Activated CD4-positive, alpha-beta T cell treated with anti-CD3 and anti-CD28 coated beads, Interleukin-2, Interleukin-6, amounts not matched to agents 100 ng/mL and 50 ng/mL, durations not matched to agents 16 hours and 8 hours (primary cell): ENCODE measurements at places on chromosomes 3 and 15.

GRCh38 chr3:57179580-57180410 lies 14.6 kb upstream of the IL17RD start:
- peak; percentile 4 for DNase-seq

GRCh38 chr15:86756688-86757087 lies 677.0 kb downstream of the AGBL1 start:
- no peak for DNase-seq

DNA sequence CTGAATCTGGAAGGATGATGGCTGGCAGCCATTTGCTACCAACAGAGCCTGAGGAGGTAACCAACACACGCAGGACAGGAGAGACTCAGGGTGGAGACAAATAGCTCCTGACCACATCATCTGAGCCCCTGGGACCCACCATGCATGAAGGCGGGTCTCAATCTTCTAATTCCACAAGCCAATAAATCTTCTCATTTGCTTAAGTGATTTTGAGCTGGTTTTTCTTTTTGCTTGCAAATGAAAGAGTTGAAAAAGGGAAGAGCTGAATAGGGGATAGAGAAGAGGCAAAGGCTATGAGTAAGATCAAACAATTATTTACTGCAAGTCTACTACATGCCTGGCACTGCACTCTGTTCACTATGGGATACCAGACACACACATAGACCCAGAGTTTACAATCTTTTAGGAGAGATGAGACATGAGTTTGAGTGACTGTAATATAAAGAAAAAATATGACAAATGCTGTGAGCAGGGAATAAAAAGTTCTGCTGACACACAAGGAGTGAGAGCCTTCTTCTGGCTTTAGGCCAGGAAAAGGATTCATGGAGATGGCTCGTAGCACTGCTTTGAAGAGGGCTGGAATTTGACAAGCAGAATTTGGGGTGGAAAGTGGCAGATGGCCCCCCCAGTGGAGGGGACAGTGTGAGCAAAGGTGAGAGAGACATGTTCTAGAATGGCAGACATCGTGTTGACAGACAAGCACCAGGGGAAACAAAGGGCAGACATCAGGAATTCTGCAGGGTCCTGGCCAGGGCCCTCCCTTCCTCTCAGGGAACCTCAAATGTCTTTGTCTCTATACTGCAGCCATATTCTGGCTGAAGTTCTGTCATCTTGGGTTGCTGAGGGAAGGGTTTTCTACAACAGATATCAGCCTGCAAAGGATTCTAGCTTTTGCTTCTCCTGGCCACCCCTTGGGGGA lies 69.8 kb upstream of the WNT5A start:
- DNase-seq = no peak

GRCh38 chr3:15521573-15521965 lies at the start of gene COLQ:
COLQ (minus strand) TSS chr3:15521706; CDS start chr3:15521625, 81 bp downstream.
- no peak for DNase-seq

DNA sequence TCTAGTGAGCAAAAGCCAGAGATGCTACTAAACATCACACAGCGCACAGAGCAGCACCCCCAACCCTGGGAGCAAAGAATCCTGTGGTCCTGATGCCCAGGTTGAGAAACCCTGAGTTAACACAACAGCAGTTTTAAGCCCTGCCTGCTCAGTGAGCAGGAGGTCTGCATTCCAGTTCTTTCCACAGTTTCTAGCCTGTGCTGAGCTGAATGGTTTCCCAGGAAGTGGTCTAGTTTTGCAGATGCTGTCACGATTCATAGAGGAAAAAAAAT lies 171.1 kb upstream of the PROK2 start:
- DNase-seq = no peak

DNA sequence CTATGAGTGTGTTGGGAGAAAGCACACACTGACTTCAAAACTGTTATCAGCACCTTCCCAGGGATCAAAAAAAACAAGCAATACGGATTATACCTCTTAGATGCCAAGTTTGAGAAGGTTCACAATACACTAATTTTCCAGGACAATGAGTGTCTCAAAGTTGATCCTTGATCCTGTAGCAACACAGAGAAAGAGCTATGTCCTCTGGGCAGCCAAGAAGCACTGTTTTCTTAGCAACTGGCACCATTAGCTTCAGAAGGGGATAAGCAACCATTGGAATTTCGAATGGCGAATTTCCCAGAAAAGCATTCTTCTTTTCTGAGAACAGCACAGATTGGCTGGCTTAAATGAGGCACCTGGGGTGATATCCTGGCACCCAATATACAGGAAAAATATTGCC lies 270.3 kb upstream of the RORA start:
- DNase-seq = no peak

DNA sequence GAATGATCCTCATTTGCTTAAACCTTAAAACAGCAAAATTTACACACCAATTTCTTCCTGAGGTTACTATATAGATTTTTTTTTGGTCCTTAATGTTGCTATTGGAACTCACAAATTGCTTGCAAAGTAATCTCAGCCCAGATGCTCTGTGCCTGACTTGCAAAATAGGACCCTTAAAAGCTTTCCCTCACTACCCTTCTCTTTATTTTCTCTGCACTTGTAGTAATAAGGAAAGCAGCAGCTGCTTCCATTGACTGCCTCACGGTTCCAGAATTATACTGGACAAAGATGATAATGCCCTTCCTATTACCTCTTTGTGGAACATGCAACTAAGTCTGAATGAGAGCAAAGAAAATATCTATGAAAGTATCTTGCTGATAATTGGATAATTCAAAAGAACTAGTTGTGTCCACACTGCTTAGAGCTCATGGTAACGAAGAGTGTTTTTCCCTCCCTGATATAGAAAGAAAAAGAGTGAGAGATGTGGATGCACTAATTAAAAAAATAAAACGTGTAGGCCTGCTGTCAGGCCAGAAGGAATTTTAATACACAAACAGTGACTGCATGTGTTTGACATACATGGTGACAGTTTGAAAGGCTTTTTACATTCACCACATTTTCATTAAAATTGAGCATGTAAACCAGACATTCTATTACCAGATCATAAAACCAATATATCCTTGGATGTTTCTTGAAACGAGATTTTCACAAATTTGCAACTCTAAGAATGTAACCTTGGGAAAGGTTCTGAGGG lies 783.1 kb downstream of the GBE1 start:
- no peak for DNase-seq

DNA sequence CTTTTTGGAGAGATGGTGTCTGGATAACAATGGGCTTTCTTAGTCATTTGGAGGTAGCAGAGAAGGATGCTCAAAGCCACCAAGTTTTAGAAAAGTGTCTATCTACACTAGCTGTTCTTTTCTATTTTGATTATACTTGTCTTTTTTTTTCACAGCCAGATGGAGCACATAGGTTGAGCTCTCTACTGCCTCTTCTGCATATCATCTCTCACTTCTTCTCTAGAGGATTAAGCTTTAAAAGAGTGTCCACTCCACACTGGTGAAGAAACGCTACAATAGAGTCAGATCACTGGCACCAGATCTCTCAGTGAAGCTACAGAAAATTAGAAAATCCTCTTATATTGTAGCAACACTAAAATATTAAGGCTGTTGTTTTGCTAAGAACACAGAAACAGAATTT lies 145.3 kb upstream of the MBNL1 start:
- peak; percentile 13 for DNase-seq

DNA sequence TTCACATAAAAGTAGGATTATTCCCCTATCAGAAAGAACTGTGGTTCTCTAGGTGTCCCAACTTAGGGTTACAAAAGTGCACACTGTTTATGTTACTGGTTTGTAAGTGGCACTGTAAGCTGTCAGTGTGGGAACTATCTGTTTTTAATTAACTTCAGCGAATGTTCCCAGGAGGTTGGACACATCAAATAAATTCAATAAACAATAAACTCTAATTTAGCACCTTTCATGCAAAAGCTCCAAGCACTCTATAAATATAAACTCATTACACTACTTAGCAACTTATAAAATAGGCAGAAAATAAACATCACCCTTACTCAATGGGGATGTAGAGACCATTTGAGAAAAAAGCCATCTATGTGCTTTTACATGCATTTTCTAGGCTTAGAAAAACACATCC lies 168.4 kb upstream of the SLC2A2 start:
- DNase-seq = no peak

- peak; percentile 37 for DNase-seq
Observed at GRCh38 chr15:45795440-45796069, 160.7 kb downstream of the SQOR start.

DNA sequence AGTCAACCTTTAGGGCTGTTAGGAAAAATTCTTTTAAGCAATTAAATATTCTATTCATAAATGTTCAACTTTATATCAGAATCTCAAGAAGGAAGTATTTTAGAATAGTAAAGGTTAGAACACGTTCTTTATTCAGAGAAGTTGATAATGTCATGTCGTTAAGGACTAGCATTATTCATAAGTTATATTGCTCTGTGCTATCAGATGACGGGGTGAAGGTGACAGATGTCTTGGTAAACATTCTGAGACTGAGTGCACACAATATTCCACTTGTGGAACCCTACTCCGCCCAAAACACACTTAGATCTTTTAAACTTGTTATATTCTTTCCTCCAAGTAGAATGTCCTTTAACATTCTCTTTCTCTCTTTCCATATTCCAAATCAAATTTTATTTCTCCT lies 7.9 kb downstream of the AP4E1 start:
- DNase-seq = no peak

- DNase-seq = peak; percentile 3
Observed at GRCh38 chr3:108493862-108494261, 16.5 kb downstream of the MYH15 start.

GRCh38 chr3:15942462-15942861 lies 144.7 kb upstream of the ANKRD28 start:
- DNase-seq = no peak

DNA sequence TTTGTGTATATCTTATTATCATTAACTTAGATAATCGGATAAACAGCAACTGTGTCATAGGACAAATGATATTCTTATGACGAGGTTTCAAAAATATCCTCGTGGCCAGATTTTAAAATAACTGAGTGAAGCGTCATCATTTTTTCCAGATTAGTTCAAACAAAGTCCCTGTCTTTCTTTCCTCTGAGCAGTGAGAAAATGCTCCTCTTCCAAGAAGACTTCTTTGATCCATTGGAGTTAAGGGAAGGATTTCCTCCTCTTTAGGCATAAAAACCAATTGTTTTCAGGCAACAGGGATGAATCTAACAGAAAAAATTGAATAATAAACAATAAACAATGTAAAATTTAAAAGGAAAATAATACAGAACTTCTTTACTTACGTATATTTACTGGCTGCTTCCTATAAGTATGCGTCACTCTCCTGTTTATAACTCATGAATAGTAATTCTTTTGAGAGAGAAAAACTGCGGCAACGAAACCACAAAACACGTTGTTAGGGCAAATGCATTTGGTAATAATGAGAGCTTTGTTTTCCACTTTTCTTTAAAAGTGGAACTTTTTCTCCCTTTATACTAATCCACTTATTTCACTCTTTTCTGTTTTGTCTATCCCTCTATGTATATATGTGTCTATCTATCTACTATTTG lies 419.4 kb upstream of the ONECUT1 start:
- no peak for DNase-seq

DNA sequence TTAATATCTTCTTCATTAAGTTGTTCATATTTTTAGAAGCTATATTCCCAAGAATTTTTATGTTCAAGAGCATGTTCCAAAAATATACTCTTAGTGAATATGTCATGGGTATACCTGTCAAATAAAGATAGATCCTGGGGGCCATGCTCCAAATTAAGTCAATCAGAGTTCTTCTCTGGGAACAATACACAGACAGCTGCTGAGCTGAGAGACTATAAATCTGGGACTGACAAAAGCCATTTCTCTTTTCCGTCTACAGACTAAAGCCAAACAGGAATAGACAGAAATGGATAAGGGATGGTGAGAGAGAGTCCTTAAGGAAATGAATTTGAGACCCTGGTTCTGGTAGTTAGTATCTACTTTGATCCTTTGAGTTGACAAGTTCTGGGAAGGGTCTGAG lies 465.1 kb upstream of the RASGRP1 start:
- DNase-seq = no peak

- peak; percentile 70 for DNase-seq
Observed at GRCh38 chr15:98160236-98160635, 199.7 kb downstream of the ARRDC4 start.
